ENCODE measurements at places on chromosomes 16 and 17.
A peak's percentile ranks its signal among the peaks of the same experiment; 100 is the strongest.

- DNase-seq, result no peak
Observed at GRCh38 chr17:8867361-8867981, at the start of gene PIK3R6. Gene PIK3R6, minus strand, starts transcription at chr17:8867674. Its CDS starts 17,880 bp downstream, at chr17:8849794.

DNA sequence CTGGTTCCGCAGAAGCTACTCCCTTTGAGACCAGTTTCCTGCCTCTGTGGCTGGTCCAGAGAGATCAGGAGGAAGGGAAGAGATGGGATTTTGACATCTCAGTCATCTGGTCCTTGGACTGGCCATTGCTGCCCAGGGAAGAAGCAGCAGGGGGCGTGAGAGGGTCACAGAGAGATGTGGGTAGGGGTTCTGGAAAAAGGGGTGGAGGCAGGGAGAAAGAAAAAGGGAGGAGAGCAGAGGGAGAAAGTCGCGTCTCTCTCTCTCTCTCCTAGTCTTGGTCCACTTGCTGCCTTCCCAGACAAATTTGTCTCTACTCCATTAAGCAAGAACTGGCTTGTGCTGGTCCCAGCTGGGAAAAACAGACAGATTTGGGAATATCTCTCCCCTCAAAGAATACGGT is 4.4 kb downstream of the SHBG start:
- DNase-seq, result no peak

GRCh38 chr17:3222505-3222904 is 15.0 kb downstream of the OR1A1 start:
- no peak for DNase-seq

DNA sequence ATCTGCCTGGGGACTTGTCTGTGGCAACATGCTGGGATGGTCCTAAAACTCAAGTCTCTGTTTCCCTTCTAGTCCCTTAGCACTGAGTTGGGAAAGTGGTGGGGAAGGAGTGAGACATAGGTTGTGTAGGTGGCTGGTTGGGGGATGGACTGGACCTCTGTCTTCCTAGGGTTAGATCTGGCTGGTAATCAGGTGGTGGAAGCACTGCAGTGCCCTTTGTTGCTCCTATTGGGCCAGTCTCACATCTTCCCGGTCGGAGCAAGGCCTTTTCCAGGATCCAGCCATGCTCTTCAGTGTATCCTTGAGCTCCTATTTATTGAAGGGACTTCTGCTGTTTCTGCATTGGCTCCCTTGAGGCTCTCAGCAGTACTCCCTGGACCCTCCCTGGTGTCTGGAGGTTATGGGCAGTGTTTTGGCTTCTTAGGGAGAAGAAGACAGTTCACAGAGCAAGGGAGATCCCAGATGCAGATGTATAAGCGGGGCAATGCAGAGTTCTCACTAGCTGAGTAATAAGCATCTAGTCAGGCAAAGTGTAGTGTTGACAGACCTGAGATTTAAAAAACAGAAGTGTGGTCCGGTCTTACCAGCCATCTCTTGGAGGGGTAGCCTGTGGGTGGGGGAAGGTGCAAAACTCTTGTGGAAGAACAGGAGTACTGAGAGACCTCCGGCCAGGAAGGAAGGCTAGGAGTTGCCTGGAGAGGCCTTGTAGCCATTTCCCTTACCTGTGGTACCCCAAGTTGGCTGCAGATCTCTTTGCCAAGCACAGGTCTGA is 1.3 kb upstream of the NUTF2 start:
- DNase-seq, result no peak

DNA sequence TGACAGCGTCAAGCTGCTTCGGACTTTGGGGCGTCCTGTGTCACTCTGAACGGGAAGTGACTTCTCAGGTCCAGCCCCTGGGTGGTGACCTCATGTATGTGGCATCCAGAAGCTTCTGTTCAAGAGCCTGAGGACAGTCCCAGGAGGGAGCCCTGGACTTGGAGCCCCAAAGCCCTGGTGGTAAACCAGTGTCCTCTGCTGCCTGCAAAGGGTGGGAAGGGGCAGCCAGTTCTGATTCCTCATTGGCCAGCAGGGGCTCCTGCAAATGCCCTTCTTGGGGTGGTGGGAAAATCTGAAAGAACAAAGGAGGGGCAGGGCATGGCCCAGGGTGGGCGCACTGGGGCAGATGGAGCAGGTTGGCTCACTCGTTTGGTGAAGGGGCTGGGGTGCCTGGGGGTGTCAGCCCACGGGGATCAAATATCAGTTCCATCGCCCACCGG is 1.6 kb downstream of the OSGIN1 start:
- peak; percentile 75 for DNase-seq

GRCh38 chr17:2856727-2857126 is 60.5 kb downstream of the RAP1GAP2 start:
- DNase-seq, result no peak

DNA sequence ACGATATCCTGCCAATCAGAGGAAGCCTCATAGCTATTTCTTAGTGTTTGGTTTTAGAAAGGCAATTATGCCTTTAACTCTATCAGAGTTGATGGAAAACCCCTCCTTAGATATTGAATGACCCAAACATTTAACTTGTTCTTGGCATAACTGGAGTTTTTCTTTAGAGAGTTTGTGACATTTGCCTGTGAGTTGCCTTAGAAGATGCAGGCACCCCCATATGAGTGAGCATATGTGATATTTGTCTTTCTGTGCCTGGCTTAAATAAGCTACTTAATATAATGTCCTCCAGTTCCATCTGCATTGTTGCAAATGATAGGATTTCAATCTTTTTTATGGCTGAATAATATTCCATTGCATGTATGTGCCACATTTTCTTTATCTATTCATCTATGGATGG is 19.6 kb upstream of the B4GALNT2 start:
- DNase-seq, result no peak

- no peak for DNase-seq
Observed at GRCh38 chr17:67260170-67260987, 15.4 kb upstream of the HELZ start.

- no peak for DNase-seq
Observed at GRCh38 chr17:72394531-72394930, 273.7 kb downstream of the SOX9 start.

DNA sequence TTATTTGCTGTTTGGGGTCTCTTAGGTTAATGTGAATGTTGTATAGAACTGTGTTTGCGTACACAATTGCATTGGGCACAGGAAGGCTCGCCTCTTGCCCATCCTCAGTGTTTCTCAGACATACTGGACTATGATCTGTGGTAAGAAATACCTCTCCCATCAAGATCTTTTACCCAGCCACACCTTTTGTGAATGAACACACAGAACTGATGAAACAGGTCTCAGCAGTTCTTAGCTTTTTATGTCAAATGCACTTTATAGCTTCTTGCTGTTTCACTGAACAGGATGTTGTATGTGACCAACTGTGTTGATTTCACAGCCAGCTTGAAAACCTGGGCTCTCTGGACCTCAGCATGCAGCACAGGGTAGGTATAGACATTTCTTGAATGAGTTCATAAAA is 31.5 kb downstream of the HAPSTR1 start:
- no peak for DNase-seq

GRCh38 chr16:67846063-67846319 is 742 bp upstream of the NUTF2 start:
- no peak for DNase-seq

- DNase-seq, result no peak
Observed at GRCh38 chr17:49076573-49077384, 55.8 kb upstream of the B4GALNT2 start.

DNA sequence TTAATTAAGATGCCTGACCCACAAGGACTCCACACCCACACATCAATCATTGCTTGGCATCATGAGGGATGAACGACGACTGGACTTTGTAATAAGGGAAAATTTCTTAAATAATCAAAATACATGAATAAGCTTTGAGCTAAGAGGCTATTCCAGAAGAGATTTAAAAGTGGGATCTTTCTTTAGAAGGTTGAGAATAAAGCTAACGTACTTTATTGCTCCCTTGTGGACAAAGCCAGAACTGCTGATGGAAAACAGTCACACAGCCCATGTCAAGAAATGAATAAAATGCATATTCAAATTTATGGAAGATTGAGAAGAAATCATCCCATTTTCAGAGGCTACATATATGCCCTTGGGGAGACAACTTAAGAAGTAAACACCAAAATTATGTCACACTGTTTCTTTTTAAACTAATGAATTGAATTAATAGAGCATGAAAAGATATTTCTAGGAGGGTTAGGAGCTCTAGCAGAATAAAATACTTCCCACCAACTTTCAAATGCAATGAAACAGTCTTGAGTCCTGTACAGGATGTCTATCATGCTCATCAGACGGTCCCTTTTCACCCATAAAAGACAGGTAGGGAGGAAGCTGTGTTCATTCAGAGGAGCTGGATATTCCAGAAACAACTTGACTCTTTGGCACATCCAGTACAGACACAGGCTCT is 60.2 kb upstream of the PHOSPHO1 start:
- no peak for DNase-seq

DNA sequence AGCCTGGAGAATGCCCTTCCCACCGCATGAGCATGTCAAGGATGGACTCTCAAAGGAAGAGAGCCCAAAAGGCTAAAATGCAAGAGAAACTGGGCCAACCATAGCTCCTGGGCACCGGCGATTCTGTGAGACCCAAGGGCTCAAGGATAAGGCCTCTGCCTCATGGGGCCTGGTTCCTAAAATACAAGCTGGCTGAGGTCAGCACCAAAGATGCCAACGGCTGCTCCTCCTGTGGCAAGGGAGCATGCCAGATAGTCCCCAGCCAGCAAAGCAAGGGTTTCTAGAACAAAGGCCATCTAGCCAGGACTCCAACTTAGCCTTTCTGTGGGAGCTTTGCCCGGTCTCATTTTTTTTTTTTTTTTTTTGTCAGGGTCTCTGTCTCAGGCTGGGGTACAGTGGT is 20.1 kb downstream of the GPRC5B start:
- no peak for DNase-seq

DNA sequence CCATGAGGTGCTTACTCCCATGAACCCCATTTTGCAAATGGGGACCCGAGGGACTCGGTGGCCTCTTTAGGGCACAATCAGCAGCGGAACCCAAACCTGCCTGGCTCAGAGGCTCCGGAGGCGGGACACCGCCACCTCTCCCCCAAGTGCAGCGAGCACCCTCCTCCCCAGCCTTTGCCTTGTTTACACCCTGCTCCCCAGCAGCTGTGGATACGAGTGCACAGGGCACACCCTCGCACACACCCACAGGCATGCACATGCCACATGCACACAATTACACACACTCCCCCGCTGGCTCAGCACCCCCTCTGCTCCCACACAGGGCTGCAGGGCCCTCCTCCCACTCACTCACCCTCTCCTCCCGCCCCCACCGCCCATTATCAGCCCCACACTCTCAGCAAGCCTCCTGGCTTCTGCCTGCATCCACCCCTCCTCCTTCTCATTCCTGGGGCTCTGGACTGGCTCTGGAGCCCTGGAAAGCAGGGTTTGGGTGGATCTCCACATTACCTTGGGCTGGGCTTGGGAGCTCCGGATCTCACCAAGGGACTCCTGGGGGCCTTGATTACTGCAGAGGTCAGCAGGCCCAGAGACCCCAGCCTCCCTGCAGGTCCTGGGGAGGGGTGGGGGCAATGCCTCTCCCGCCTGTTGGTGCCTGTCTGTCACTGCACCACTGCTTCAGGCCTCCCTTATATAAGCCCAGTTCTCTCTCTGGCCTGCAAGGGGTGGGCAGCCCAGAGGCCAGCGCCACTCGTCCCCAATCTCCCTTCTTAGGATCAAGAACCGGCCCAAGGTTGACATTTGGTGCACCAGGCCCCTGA is 6.4 kb downstream of the PDK2 start:
- DNase-seq, result peak; percentile 56

- DNase-seq, result no peak
Observed at GRCh38 chr17:75152922-75153779, 1.2 kb downstream of the JPT1 start.

GRCh38 chr16:77359065-77359502 is 75.8 kb downstream of the ADAMTS18 start:
- DNase-seq, result no peak

- no peak for DNase-seq
Observed at GRCh38 chr16:48365025-48365600, 20.1 kb downstream of the SIAH1 start.

DNA sequence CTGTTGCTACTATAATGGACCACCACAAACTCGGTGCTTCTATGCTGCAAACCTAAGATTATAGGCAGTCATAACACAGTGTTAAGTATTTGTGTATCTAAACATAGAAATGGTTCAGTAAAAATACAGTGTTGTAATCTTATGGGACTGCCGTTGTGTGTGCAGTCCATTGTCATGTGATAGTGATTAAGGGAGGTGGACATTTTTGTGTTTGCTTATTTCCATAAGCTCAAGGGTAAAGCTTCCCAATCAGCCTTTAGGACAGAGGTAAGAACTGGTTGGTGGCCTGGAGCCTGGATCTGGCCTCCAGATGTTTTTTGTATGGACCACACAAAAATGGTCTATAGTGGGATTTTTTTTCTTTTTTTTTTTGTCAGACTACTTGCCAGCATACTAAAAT is 29.9 kb downstream of the WWOX start:
- no peak for DNase-seq

- DNase-seq, result no peak
Observed at GRCh38 chr16:10979717-10980601, 35.6 kb downstream of the CLEC16A start.

- DNase-seq, result peak; percentile 67
Observed at GRCh38 chr16:88534638-88535190, 35.5 kb upstream of the ZC3H18 start.

GRCh38 chr17:17831208-17832031 is 5.4 kb downstream of the SREBF1 start:
- DNase-seq, result peak; percentile 56

DNA sequence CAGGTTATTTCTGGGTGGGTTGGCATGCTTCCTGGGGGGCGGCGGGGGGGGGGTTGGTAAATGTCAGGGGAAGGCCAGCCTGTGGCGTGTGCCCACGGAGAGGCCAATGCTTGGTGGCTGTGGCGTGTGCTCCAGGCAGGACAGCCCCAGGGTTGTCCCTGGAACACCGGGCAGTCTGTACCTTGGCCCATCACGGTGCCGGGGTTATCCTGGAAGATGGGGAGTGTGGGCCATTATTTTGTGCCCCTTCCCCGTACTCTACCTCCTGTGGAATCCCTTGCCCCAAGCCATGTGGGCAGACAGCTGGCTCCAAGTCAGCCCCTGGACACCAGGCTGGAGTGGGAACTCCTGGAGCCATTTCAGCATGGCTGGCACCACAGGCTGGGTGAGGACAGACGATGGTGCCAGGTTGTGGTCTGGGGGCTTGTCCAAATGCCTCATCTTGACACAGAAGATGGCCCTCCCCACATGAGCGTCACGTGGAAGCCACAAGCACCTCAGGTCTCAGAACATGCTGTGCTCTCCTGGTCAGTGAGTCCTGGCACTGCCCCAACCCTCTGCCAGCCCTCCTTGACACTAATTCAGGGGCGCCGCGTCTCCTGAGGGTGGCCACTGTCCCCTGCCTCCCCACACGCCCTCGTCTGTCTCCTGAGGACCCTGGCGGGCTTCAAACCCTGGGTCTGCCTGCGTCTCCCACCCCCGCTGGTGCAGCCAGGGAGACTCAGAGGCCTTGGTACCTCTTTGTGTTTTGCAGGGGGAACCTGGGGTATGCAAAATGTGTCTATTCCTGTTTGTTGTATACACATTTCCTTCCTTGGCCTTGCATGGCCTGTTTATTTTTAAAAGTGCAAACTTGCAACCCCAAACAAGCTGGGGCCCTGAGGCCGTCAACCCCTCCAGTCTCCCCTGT is 4.3 kb downstream of the SLC16A3 start:
- peak; percentile 42 for DNase-seq
